ENCODE measurements at places on chromosomes 11 and 22.

DNA sequence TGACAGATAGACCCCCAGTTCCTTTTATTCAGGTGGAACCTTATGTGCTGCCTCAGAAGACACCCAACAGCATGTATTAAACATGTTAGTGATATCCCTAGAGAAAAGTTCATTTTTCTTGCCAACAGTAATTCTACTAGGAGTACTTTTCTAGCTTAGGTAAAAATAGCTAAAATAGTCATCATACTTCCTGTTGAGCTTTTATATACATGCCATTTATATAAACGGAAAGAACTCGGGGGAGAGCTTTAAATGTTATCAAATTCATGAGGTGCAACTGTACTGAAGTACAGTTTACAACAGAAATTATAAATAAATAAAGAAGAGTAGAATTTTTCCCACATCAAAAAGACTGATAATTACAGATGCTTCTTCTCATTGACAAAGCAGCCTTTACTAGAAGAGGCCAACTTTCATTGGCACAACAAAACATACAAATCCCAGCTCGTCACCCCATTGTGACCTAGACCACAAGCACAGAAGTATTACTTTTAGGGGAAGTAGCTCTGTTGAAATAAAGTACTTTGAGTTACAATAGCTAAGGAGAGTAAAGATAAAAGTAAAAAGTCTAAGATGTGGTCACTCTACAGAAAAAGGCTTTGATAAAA, 59.1 kb upstream of the POU2AF2 start:
- no peak for DNase-seq

DNA sequence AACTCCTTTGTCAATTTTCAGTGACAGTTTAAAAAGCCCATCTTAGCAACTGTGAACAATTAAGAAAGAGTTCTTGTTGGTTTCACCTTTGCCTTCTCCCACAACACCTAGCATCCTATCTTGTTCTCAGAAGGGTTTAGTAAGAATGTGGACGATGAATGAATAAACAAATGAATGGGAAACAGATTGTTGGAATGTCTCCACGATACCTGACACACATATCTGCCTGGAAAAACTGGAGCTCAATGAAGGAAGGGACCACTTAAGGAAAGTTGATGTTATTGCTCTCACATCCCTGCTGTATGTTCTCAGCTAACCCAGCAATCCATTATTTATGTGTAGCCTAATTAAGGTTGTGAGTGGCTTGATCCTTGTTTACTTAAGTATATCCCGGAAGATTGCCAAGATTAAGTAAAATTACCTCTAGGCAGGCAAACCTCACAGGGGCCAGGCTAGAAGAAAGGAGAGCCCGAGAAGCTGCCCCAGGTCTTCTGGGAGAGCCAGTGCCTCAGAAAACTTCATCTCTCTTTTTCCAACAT, 286.4 kb downstream of the NXPE2 start:
- DNase-seq, result no peak

GRCh38 chr22:47356511-47357011, 594.1 kb downstream of the TBC1D22A start:
- DNase-seq, result no peak

- DNase-seq, result no peak
Observed at GRCh38 chr11:106322106-106322505, 244.6 kb downstream of the AASDHPPT start.

DNA sequence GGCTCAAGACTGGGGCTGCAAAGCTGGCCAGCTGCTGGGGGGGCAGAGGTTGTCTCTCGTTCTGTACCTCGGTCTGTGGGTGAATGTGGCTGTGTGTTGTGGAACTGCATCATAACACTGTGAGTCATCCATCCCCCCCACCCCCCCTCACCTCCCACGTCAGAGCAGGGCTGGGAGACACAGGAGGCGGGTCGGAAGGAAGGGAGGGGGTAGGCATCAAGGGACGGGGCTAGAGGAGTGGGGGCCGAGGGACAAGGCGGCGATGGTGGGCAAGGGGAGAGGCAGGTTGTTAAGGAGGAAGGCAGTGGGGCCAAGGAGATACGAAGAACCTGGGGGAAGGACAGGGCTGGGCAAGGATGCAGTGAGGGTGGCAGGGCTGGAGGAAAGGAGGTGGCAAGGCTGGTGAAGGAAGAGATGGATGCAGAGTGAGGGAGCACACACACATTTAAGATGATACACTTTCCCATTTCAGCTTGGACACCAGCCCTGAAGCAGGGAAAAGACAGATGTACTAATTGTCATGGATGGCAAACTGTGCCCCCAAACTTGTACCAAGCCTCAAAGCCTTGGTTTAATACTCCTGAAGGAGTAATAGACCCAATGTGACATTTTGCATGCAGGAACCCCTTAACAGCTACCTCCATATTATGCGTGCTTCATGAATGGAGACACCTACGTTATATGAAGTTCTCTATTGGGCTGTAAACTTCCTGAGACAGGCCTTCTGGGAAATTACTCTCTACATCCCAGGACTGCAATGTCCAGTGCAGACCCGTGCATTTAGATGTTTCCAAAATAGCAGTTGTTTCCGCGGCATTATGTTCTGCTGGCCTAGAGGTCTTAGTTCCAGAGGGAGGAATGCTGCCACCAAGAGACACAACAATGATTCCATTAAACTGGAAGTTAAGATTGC, at the start of gene YPEL4:
Gene YPEL4 (minus strand): TSS at position 87 of the 913 bp plus-strand sequence. CDS start 2,805 bp downstream, outside the sequence.
- no peak for DNase-seq

All from renal cortex interstitium (tissue), 15 donors.